ENCODE measurements at places on chromosomes 7 and 10.
A peak's percentile ranks its signal among the peaks of the same experiment; 100 is the strongest.

DNA sequence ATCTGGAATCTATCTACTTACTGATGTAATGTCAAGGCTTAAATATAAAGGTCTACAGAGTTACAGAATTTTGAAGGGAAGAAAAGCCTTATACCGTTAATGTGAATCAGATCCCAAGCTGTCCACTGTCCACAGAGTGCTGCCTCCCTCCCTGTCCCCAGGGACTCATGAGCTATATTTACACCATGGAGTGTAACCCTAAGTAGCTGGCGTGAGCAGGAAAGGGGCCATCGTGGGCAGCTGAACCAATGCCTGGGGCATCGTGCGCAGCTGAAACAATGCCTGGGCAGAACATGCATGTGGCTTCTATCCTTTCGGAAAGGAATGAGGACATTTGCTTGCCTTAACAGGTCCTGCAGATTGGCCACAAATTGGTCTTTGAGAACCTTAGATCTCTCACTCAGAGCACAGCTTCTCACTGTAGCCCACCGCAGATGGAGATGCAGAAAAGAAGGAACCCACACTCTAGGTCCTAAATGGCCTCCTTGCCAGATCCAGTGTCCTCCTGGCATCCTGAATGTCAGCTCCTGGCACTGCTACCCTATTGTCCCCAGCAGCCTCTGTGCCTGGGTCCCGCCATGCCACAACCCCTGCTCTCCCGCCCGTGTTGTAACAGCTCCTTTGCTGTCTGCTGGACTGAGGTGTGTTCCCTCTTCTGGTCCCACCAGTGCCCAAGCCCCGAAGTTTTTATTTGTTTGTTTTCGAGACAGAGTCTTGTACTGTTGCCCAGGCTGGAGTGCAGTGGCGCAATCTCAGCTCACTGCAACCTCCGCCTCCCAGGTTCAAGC lies 30.3 kb downstream of the CCDC3 start:
- DNase-seq, result no peak

GRCh38 chr7:100946766-100947365 lies 2.5 kb upstream of the MUC3A start:
- DNase-seq, result no peak

GRCh38 chr10:70588255-70588654 lies 14.3 kb downstream of the PRF1 start:
- DNase-seq, result no peak

DNA sequence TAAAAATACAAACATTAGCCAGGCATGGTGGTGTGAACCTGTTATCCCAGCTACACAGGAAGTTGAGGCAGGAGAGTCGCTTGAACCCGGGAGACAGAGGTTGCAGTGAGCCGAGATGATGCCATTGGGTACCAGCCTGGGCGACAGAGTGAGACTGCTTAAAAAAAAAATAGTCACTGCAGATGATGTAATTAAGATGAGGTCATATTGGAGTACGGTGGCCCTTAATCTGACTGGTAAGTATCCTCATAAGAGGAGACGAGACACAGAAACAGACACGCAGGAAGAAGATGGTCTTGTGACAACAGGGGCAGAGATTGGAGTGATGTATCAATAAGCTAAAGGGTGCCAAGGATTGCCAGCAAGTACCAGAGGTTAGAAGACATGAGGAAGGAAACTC lies 156.0 kb downstream of the FAM107B start:
- no peak for DNase-seq

DNA sequence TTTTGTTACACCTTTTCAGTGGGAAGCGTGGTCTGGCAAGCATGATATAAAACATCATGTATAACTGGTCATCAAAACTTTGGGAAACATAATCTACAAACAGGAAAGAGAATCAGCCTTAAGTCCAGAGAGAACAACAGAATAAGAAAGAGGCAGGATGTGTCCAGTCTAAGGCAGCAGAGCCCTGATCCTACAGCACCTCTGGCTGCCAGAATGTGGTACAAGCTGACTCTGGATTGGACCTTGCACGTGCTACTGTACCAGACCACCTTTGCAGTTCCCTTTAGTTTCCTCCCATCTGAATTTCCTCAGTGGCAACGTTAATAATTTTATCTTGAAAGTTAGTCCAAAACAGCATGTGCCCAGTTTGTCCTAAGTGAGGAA lies 824.6 kb upstream of the IGFBP3 start:
- peak; percentile 13 for DNase-seq

Measured in MG63 (cell line).